ENCODE measurements at places on chromosomes 4 and X.

DNA sequence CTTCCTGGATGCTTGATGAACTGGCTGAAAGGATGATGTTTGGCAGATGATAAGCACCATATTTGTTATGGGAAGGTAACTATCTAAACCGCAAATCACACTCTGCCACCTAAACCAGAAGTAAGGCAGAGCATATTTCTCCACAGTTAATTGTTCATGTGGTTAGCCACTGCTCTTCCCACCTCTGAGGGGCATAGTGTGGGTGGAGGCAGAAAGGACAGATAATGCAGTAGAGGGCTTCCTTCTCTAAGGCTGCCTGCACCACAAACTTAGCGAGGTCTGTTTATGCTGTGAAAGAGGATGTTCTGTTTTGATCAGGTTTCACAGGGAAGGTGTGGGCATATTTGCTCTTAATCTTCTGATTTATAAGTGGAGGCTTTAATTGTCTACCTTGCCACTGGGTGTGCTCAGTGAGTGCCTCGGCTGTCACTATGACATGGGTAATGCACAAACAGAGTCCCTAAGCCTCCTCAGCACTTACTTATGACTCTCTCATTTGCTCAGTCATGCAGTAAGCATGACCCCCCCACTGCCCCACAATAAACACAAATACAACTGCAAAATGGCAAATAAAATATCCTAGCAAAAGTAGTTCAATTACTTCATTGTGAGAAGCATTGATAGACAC lies 401.0 kb downstream of the TMA16 start:
- DNase-seq = no peak

- DNase-seq = peak; percentile 42
These were observed 51.8 kb downstream of the TLR10 start for GRCh38 chr4:38730830-38731646.

DNA sequence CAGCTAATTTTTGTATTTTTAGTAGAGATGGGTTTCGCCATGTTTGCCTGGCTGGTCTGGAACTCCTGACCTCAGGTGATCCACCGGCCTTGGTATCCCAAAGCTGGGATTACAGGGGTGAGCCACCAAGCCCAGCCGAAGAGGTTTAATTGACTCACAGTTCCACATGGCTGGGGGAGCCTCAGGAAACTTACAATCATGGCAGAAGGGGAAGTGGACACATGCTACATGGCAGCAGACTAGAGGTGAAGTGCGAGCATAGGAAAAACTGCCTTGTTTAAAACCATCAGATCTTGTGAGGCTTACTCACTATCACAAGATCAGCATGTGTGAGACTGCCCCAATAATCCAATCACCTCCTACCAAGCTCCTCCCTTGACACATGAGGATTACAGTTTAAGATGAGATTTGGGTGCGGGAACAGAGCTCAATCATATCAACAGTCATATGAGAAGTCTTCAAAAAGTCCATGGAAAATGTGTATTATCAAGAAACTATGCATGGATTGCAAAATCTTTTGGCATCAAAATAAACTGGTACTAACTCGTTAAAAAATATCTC lies 25.8 kb upstream of the RPL39 start:
- no peak for DNase-seq

- DNase-seq = no peak
These were observed 717.9 kb downstream of the ARAP2 start for GRCh38 chr4:35526456-35526855.

GRCh38 chrX:13750812-13751211 lies 16.3 kb downstream of the OFD1 start:
- no peak for DNase-seq

DNA sequence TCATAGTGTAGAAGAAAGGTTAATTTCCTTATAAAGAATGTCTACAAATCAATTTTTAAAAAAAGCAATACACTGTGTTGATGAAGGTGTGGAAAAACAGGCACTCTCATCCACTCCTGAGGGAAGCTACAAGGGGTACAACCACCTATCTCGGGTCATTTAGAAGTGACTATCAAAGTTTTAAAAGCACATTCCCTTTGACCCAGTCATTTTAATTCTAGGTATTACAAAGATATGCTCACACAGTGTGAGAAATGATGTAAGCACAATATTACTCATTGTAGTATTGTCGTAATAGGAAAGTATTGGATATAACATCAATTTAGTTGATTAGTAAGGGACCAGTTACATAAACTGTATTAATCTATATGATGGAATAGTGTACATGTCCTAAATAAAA lies 7.4 kb upstream of the HCCS start:
- no peak for DNase-seq

GRCh38 chr4:187304133-187304532 lies 580.5 kb upstream of the FAT1 start:
- DNase-seq = no peak

DNA sequence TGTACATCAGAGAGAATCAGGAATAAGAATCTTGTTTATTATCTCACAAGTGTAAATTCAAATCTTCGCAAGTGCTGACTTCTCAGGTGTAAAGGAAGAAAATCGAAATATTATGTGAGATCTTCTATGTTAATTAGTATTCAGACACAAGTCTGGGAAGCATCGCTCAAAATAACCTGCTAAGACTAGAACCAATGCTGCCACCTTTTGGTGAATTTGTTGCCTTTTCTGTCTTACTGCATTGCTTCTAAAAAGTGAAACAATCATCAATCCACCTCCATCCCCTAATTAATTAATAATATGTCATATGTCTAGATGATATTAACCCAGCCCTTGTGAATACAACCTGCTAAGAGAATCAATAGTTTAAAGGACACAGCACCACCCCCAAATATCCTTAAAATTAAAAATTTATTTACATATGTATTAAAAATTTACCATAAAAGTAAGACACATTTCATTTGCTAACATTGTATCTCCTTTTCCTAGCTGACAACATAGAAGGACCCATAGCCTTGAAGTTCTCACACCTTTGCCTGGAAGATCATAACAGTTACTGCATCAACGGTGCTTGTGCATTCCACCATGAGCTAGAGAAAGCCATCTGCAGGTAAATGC lies 3.5 kb downstream of the EPGN start:
- peak; percentile 20 for DNase-seq

DNA sequence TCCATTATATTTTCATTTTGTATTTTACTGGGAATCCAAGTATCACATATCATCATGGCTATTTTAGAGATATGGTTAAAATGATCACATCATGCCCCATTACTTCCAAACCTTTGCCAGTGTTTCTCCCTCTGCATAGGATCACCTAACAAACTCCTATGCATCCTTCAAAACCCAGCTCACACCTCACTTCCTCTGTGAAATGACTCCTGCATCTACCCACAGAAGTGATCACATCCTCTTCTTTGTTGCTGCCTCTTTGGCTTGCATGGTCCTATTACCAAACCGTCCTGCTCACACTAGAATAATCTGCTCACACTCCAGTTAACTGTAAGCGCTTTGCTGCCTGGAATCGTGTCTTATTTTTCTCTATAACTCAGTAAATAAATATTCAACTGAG lies 74.7 kb upstream of the C4orf50 start:
- no peak for DNase-seq

GRCh38 chr4:130197946-130198345 lies 1102.0 kb downstream of the C4orf33 start:
- no peak for DNase-seq

DNA sequence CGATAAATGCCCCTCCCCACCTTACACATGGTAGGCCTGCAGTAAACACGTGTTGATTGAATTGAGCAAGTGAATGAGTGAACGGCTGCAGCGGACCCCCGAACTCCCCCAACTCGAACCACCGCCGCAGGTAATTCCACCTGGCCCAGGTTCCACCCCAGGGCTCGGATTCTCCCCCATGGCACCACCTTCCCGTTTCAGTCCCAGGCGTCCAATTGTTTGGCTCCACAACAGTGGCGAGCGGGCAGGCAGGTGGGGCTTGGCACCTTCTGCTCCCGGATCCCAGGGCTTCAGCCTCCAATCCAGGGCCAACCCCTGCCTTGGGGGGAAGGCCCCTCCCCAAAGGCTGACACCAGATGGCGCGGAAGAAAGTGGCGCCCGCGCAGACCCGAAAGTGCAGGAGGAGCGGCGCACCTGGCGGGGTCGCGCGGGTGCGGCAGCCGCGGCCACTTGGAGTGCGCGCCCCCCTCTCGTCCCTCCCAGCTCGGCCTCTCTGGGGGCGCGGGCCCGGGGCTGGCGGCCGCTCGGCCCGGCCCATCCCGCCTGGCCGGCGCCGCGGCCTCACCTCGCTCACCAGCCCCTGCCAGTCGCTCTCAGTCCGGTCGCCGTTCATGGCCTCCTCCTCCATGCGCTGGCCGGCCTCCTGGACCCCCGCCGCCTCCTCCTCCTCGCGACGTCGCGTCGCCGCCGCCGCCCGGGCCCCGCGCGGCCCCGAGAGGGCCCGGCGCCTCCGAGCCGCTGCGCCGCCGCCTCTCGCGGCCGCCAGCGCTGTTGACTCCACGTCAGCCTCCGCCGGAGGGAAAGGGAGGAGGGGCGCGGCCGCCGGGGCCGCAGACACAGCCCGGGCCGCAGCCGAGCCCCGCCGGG lies at the start of gene CCDC149:
CCDC149 (minus strand) TSS at position 791 of the 867 bp plus-strand sequence; CDS start at position 613, 178 bp downstream.
- DNase-seq = peak; percentile 55

DNA sequence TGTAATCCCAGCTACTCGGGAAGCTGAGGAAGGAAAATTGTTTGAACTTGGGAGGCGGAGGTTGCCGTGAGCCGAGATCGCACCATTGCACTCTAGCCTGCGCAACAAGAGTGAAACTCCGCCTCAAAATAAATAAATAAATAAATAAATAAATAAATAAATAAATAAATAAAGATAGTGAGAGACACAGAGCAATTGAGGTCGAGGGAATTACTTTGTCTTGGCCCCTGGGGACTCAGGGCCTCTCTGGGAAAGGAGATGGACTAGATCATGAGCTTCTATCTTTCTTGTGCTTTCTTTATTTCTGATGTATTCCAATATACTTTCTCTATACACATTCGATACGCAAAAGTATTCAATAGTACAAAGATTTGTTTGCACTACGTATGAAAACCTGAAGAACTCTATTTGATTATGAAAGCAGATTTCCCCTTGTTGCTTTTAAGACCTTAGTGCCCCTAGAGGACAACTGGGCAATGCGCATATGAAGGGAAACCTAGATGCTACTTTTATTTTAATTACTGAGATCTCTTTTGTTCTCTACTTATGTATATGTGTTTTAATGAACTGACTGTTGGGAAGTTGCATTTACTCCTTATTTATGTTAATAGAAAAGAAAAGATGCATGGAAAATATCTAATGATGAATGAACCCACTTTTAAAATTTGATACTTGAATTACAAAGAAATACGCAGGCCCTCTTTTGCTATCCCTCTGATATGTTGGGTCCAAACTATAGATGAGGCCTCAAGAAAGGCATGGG lies 12.8 kb upstream of the ELOVL6 start:
- peak; percentile 15 for DNase-seq

GRCh38 chr4:61520681-61521160 lies 320.6 kb downstream of the ADGRL3 start:
- no peak for DNase-seq

DNA sequence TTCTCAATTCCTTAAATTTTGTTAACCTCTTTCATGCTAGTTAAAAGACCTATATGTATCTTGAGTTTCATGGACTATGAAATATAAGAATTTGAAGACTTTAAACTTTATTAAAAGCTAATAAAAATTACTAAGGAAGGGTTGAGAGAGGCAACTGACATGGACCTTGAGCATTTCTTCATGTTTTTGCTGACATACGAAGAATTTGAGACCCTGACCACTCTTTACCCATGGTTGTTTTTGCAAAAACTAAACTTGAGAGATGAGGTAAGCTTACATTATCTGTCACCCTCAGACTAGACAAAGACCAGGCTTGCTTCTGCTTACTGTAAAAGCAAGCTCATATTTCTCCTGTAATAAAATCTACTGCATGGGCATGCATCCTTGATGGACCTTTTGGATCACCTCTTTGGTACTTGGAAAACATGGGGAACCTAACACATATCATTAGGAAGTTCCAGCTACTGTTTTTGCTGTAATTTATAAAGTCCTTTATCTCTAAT lies 338.2 kb upstream of the PABPC4L start:
- DNase-seq = no peak

DNA sequence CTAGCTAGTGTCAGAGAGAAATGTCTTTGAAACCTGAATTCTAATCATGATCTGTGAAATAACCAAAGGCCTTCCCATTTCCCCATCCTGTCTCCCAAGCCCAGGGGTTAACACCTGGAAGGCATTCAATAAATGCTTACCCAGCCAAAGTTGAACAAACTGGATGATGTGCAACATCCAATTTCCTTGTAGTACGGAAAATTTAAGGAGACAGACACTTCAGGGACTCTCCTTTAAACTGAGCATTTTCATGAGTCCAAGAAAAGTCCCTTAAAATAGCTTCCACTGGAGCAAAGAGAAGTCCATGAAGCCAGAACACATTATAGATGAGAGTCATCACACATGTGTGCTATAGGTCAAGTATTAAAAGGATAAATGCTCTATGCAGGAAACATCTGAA lies 271.2 kb downstream of the RAB28 start:
- no peak for DNase-seq

- DNase-seq = no peak
These were observed 68.8 kb upstream of the HGFAC start for GRCh38 chr4:3372933-3373465.

GRCh38 chr4:186058253-186058979 lies 10.5 kb upstream of the TLR3 start:
- DNase-seq = no peak

DNA sequence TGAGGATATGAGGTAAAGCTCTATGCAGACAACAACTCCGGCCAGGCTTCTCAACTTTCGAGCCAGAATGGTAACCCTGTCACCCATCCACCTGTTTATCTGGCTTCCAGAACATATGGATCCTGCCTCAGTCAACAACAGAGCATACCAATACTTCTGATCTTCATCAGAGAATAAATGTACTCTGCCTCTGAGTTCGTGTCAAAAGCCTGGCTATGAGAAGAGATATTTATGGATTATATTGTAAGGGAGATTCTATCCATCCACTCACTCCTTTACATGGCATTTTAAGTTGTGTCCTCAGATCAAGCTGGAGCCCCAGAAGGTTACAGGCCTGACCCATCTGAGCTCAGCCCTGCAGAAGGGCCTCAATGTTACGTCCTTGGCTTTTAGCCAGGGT lies 9.8 kb upstream of the FOXO4 start:
- DNase-seq = no peak

GRCh38 chr4:54322818-54323417 lies 93.8 kb downstream of the PDGFRA start:
- DNase-seq = peak; percentile 74

DNA sequence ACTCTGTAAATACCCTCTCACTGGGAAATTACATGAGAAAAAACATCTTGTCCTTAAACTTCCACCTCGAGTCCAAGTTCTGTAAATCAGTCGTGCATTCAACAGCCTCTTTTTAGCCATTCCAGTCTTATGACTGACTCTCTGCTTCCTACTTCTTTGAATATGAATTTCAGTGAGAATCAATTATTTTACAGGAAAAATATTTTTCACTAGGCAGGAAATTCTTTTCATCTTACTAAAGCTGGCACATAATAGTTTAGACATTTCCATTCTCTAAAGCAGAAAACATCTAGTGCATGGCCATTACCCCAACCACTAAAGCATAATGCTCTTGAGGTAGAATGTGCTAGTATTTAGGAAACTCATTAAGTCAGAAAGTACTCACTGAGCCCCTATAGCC lies 565.7 kb upstream of the FAT1 start:
- no peak for DNase-seq

GRCh38 chrX:124346117-124346876 lies at the start of gene SH2D1A:
TSS of gene SH2D1A (plus strand) at chrX:124346563. CDS start at chrX:124346643, 80 bp downstream.
- DNase-seq = no peak
